Activated naive CD8-positive, alpha-beta T cell treated with anti-CD3 and anti-CD28 coated beads, Interleukin-2, amount 50 U/mL, for 24 hours (primary cell): ENCODE measurements at places on chromosomes 1 and 21.

DNA sequence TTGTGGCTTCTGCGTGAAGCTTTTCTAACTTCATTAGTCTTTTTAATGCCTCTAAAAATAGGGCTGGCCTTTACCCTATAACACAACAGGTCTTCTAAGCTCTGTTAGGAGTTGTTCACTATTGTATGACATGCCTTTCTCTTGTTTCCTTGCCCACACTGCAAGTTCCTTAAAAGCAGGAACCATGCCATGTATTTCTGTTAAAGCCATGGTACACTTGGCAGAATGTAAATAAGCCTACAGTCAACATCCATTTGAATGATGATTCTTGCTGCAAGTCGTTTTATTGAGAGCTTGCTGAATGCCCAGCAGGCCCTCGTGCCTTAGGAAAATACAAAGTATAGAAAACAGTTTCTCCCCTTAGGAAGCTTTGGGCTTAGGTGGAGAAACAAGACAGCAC lies 214.6 kb downstream of the DUSP10 start:
- DNase-seq, result no peak

GRCh38 chr1:205287076-205287475 lies 34.5 kb downstream of the NUAK2 start:
- DNase-seq, result no peak

DNA sequence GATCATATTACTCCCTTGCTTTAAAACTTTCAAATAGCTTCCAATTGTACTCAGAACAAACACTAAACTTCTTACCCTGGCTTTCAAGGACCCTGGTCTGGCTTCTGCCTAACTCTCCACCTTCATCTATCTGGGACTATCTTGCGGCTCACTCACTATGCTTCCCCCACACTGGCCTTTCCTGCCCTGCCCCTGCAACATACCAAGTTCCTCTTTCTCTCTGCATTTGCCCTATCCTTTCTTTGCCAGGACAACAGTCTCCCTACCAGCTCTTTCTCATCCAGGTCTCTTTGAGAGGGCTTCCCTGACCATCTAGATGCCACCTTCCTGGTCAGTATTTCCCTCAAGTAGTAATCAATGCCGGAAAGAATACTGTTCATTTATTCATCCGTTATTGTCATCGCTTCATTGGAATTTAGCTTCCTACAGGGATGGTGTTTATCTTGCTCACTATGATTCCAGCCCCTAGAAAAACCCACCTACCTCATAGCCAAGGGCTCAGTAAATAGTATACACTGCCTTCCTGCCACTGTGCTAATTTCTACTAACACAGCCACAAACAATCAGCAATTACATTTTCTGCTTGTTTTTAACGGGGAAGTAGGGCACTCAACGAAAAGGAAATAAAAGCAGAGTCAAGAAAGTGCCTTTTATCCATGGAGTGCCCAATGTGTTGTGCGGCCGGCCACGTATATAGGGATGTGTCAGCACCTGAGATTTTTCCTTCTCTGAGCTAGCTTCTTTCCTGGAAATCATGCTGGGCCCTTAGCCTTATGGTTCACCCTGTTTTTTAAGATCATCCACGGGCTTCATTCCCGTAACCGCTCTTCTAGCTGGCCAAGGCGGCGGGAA lies 521 bp upstream of the CDC7 start:
- no peak for DNase-seq

- no peak for DNase-seq
Observed at GRCh38 chr1:165376811-165377311, 20.3 kb upstream of the LMX1A start.

DNA sequence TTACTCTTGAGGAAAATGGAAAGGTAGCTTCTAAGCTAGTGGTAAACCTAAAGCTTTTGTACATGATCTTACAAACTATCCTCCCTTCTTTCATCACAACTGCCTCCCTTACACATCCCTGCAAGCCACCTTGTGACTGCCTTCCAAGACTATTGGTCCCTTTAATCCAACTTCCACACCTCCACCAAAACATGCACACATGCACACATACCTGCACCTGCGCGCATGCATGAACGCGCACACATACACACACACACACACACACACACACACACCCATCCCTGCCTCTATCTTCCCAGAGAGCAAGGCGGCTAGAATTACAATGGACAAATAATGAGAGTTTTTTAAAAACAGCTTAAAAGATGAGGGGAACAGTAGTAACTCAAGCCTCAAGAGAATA lies 58.3 kb downstream of the LUZP1 start:
- no peak for DNase-seq

DNA sequence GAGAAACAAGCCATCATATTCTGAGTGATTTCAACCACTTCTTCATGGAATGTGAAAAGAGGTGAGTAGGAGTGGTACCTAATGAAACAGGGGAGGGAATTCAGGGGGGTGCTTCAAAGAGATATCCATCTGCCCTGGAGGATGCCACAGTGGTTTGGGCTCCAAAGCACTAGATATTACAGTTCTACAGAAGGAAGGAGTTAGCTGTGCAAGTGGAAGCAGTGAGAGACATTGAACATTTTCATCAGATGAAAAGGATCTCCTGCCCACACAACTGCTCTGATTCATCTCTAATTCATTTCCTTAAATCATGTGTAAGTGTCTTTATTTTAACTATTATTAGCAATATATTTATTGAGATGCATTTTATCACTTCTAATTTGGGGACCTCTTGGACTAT lies 2.8 kb upstream of the RGS5 start:
- no peak for DNase-seq

GRCh38 chr1:186155594-186155993 lies 219.5 kb downstream of the TPR start:
- no peak for DNase-seq

DNA sequence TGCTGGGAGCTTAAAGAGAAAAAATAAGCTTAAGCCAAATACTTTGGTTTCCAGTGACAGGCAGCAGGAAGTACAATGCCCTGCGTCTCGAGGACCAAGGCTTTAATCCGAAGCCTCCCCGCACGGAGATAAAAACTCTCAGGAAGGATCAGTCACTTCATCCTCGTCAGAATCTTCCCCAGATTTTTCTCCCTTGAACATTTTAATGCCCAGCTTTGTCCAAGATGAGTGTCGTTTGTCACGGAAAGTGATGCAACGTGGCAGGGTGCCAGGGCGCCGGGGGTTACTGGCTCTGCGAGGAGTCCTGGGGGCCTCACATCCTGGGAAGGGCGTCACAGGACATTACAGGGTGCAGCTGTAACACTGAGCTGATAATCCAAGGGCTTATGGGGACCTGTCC lies 25.2 kb upstream of the PCBP3 start:
- no peak for DNase-seq

DNA sequence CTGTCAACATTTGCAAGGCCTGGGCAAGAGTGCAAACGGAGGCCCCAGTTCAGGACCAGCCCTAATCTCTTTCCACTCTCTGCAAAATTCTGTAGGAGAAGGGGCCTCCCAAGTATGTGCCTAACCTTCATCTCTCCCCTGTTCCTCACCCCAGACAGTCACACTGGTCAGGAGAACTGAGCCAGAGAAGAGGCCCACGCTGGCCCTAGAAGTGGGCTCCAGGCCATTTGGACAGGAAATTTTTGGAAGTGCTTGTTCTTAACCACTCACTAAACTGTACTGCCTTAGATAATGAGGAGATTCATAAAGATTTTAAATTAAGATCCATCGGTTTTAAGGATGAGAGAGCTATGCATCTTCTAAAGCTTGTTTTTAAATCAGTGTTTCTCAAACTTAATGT lies 129.7 kb upstream of the ADGRL2 start:
- no peak for DNase-seq

DNA sequence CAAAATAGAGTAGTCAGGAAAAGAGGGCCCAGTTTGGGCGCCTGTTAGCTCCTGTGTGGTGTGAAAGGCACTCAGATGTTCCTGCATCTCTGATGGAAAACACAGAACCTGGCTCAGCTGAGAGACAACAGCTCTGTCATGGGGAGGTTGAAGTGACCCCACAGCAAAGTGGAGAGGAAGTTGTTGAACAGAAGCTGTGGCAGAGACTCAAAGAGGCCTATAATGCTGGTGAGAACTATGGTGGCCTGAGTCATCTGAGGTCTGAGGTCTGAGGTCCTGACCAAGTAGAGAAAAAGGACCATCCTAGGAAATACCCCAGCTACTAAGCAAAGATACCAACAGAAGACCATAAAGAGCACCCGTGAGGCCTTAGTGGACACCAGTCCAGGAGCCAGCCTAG lies 45.6 kb upstream of the JAK1 start:
- peak; percentile 19 for DNase-seq

DNA sequence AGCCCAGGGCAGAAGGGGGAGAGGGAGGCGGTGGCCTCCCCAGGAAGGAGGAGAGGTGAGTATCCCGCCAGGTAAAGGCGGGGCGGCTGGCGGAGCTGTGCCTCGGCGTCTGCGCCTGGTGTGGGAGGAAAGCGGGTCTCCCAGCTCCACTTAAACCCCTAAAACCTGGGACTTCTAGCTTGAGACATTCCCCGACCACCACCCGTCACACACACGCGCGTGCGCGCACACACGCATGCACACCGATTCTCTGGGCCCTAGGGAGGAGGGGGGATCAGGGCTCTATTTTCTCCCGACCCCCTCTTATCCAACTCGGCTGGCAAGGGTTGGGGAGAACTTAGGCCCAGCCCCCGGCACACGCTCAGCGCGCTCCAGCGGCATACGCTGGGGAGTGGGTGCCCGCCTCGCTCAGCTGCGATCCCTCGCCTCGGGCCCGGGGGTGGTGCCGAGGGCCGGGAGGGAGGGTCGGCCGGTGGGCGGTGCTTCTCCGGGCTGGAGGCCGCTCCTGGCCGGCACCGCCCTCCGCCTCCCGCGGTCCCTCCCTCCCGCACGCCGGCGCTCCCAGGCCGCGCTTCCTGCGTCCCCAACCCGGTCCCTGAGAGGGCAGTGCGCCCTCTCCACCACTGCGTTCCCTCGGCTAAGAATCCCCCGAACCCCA lies at the start of gene TMEM51:
TSS of gene TMEM51 (plus strand) at position 564 of the 658 bp plus-strand sequence. CDS start 61,341 bp downstream, outside the sequence.
- no peak for DNase-seq

DNA sequence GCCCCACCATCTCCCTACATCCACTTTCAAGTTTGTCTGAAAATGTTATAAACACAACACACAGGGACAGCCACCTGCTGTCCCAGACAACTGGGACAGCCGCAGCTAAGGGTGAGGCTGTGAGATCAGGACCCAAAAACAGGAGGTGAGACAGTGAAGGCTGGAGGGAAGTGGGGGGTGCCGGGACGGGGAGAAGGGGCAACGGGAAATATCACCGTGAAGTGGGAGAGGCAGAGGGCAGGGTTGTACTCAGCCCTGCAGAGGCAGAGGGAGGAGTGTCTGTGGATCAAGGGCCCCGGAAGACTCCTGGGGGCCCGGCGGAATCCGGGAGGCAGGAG lies 114.4 kb downstream of the CASZ1 start:
- DNase-seq, result no peak
